ENCODE measurements at places on chromosomes 4 and X.

DNA sequence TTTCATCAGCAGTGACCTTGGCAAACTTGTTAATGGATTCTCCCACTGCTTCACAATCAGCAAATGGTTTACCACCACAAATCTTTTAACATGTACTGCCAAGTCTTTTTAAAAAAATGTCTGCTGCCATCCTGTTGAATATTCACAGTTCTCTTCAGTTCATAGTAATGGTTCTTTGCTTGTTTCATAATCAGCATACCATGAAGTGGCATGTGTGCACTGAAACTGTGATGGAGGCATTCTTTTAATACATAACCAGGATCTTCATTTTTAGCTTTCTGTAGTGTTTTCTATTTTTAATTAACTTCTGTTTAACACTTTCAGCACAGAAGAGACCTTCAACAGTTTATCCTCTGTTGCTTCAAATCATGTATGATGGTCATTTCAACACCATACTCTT is 230.1 kb upstream of the ARSJ start:
- DNase-seq, result no peak

GRCh38 chr4:2042204-2042946 is 16.8 kb upstream of the NAT8L start:
- DNase-seq, result no peak

DNA sequence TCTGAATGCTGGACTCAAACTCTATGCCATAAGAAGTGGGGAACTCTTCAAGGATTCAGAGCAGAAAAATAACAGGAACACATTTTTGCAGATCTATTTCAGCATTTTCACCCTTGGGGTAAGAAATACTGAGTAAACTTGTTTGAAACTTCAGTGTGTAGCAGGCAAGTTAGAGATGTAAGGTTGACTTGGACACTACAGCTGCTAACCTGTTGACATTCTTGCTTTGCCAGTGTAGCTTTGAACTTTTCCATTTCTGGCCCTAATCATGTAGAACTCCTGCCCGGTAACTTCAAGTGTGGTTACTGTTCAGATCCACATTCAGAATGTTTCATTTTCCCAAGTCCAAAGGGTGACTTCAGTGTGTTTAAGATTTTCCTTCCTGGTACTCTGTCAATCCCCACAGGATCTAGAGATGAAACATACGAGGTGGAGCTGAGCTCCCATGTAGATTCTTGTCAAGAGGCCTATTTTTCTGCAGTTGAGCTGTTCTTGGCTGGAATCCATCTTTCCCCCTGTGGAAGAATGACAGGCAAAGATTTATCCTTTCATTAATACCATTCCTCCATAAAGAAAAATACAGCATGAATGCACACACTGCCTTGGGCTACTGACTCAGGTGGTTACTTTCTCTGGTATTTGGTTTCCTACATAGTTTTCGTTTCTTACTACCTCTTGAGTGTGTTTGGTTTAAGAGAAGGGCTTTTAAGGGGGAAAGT is 34.1 kb downstream of the FHDC1 start:
- DNase-seq, result no peak

DNA sequence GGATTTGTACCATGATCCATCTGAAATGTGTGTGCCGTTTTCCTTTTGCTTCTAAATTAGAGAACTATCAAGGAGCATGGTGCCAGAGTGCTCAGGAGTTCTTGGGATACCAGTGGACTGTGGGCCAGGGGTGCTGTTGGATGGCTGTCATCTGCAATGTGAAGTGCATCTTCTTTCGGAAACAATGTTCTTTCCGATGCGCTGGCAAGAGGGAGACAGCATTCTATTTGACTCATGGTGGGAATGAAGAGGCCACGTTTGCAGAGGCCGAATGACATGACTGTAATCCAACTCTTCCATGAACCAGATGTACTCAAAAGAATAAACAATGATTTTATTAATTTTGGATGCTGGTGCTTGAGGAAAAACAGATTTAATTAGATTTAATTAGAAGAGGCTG is 45.5 kb downstream of the SORCS2 start:
- DNase-seq, result no peak

DNA sequence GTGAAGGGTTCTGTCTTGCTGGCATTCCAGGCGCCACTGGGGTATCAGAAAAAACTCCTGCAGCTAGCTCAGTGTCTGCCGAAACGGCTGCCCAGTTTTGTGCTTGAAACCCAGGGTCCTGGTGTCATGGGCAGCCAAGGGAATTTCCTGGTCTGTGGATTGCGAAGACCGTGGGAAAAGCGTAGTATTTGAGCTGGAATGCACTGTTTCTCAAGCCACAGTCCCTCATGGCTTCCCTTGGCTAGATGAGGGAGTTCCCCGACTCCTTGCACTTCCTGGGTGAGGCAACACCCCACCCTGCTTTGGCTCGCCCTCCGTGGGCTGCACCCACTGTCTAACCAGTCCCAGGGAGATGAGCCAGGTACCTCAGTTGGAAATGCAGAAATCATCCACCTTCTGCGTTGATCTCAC is 40.1 kb downstream of the NOP14 start:
- no peak for DNase-seq

GRCh38 chr4:182231080-182231479 is 12.1 kb upstream of the TENM3 start:
- DNase-seq, result no peak

DNA sequence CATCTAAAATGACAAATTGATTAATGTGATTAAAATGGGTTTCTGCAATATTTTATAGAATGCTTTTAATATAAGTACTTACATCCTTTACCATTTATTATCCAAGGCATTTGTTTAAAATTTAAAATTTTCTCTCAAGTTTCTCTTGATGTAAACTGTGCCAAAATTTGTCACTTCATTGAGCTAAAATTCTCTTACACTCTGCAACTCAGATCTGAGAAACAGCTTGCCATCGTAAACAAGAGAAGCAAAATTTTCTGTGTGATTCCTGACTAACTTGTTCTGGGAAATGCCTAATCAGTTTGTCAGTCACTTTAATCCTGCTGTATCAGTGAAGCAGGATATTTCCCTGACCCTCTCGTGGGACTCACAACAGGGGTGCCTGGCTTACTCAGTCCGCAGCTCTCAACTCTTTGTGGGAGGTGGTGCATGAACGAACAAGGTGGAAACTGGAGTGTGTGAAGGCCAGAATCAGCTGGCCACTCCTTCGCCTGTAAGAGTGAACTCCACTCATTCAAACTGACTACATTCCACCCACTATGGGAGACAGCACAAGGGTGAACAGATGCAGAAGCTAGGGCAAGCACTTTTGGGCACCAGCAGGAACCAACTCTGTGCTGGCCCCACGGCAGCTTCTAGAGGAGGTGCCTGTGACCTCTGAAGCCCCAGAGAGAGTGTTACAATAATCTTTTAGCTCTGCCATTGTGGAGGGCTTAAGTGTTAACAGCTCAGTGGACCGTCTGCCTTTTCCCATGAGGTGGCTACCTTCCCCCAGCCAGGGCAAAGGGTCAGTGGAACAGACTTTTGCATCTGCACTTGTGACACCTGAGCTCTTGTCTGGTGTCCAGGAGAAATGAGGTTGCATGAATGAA is 349.4 kb downstream of the FAT4 start:
- DNase-seq, result no peak

DNA sequence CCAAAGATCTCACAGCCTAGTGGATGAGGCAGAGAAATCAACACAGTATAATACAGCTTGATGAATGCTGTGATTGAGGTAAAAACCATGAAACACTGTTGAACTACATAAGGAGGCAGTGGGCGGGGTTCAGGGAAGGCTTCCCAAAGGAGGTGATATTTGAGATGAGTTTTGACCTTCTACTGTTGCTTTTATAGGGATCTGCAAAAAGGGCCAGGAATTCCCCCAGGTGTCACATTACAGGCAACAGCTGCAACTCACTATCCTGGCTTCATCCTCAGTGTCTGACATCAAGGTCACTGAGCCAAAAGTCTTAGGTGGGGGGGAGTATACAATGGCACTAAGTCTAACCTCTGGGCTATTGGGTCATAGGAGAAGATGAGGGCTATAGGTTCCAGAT is 185.7 kb upstream of the NRK start:
- DNase-seq, result peak; percentile 36

- no peak for DNase-seq
Measured at GRCh38 chr4:174005422-174005821, 278.0 kb downstream of the FBXO8 start.

GRCh38 chr4:142330311-142330710 is 515.8 kb downstream of the INPP4B start:
- no peak for DNase-seq

DNA sequence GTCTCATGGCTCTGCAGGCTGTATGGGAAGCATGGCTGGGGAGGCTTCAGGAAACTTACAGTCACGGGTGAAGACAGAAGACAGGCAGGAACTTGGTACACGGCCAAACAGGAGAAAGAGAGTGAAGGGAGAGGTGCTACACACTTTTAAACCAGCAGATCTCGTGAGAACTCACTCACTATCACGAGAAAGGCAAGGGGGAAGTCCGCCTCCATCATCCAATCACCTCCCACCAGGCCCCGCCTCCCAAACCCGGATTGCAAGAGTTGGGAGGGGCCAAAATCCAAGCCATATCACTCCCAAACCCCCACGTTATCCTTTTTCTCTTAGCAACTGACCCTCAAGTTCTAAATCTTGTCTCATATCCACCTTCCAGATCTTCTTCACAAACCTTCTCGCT is 1710.5 kb upstream of the TENM3 start:
- no peak for DNase-seq

DNA sequence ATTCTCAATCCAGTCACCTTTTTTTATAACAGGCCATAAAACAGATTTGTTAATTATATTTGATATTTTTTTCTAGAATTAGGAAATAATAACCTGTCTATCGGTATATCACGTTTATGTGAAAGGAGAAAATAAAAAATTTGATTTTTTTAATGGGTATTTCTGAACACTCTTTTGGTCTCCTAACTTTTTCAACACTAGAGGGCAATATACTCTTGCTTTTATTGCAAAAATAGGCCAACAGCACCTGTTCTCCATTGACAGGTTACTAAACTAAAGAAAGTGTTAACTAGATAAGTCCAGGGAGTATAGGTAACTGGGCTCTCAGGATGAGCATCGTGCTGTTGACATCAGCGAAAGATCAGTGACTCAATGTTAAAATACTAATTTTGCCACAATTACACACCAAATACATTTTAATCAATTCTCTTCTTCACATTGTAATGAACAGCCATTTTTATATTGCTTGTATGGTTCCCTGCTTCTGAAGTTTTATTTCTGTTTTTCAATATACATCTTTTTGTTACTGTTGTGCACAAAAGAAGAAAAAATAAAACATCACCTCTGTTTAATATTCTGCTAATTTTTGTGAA is 22.8 kb downstream of the NDST4 start:
- no peak for DNase-seq

- DNase-seq, result no peak
Measured at GRCh38 chr4:184814686-184815045, 11.1 kb downstream of the ACSL1 start.

DNA sequence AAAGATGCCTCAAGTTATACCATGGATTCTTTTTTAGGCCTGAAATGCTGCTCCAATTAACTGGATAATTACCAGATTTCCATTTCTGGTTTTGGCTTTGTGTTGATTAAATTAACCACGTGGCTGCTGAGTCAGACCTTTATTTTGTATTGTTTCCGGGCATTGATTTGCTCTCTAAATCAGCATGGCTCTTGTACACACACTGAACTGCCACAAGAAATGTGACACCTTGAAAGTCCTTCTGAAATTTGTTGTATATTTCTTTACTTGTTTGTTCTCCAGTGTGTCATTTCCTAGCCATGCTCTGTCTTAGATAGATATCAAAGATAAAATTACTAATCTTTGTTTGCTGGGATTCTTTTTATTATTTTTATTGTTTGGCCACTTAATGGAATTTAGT is 11.7 kb downstream of the MTTP start:
- DNase-seq, result no peak

DNA sequence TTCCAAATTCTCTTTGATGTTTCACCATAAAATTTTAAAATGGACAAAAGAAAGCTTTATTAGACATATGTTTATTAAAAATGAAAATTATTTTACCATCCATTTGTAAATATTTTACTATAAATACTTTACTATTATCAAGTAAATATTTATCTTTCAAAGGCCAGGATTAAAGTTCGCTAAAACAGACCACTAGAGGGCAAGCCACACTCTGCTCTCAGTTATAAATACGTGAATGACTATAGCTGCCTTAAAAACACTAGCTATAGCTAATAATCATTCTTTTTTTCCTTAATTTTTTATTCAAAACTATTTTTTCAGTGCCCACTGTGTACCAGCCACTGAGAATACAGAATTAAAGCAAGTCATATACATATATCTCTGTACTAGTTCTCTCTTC is 38.6 kb downstream of the UNC5C start:
- no peak for DNase-seq

DNA sequence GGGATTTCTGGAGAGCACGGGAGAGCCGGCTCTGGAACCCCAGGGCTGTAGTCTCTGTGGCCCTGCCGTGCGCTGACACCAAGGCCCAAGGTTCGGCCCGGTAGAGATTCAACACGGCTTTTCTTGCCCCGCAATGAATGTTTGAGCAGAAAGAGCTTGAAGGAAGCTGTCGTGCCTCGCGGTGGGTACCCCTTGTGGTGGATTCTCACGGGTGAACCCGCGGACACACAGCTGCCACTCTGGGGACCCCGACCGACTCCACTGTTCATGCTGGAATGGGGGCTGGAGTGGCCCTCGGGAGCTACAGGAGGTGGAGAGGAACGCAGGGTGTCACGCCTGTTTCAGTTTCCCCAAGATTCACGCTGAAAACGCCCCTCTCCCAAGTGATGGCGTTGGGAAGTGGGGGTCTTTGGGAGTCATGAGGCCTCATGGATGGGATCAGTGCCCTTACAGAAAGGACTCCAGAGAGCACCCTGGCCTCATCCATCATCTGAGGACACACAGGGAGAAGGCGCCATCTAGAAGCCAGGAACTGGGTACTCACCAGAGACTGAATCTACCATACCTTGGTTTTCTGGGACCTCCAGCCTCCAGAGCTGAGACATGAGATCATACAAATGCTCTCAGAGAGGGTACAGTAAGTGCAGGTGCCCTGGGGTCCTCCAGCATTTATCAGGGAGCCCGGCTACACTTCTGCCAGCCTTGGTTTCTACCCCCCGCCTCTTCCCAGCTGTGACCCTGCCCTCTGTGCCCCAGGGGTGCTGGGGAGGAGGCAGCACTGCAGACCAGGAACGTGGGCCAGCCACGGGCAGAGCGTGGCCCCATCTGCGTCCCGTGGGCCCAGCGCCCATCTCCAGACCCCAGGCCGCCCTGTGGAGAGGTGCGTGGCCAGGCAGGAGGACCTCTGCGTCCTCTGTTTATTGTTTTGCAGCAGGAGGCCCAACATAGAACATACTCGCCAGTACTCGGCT is 6.4 kb downstream of the SLC25A6 start:
- no peak for DNase-seq

- DNase-seq, result no peak
Measured at GRCh38 chr4:53551281-53551864, 39.9 kb downstream of the LNX1 start.
